Dermis microvascular lymphatic vessel endothelial cell (primary cell): ENCODE measurements at places on chromosomes 11 and 22.

DNA sequence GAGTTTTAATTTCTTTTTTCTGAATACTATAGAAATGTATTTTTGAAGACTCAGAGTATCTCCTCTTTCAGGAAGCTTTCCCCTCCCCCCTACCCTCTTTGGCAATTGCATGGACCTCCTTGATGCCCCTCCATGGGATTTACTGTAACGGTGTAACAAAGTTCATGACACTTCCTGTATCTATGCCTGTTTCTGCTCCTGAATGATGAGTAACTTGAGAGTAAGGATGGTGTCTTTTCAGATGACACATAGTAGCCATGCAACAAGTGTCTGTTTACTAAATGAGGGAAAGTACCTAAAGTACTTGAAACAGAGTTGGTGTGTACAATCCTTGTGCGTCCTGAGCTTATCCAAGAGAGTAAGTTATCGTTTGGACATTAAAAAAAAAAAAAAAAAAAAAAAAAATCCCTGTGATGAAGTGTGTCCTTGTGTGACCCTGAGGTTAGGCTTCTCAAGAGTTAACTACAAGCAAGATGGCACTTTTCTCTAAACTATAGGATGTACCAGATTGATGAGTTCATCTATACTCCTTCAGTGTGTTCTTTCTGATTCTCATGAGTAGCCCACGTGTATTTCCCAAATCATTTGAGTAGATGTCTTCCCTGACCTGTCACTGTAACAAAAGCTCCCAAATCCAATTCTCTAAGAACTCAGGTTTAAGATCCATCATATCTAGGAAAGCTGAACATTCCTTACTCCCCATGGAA is 7.4 kb downstream of the ETS1 start:
- peak; percentile 38 for DNase-seq

GRCh38 chr22:45709060-45709739 is 37.6 kb downstream of the ATXN10 start:
- peak; percentile 36 for DNase-seq

DNA sequence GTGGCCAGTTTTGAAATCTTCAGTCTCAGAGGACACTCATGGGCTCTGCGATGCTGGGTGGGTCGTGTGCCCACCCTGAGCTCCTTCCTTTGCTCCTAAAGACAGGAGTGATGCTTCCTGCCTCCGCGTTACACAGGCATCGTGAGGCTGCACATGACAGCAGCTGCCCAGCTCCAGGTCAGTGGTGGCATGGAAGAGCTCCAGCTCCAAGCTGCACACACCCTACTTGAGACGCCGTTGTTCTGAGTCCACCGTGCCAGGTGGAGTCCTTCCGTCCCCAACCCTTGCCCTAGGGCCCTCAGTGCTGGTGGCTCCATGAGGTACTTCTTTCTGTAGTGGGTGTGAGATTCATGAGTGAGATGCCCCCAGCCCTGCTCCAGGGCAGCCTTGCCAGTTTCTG is 794.1 kb downstream of the BRD1 start:
- no peak for DNase-seq

- no peak for DNase-seq
Observed at GRCh38 chr11:95506777-95507176, 275.8 kb upstream of the SESN3 start.

DNA sequence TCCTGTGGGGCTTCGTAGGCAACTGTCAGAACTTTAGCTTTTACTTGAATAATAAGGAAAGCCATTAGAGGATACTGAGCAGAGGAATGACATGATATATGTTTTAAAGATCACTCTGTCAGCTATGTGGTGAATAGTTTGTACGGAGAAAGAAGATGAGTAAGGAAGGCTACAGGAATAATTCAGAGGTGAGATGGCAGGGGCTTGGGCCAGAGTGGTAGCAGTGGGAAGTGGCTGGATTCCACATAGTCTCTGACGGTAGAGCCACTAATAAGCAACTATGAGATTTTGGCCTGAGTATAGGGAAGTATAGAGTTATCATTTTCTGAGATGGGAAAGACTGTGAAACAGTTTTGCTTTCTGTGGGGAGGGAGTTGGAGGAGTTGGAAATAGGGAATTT is 93.9 kb upstream of the MTMR2 start:
- no peak for DNase-seq

GRCh38 chr11:36751335-36751781 is 153.3 kb upstream of the RAG2 start:
- DNase-seq, result no peak

DNA sequence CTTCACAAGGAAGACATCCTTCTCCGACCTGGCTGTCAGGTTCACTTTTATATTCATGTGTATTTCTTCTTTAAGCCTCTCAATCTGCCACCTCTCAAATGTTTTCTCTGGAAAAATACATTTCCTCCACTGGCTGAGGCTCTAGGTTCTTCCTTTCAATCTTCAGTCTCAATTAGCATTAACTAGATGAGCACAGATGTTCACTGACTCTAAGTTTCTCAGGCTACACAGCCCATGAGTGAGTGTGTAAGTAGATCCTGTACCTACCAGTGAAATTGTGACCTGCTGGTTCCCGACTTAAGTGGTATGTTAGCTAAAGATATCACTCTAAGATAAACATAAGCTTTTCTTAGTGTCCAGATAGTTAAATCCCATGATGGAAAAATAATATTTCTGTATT is 206.9 kb downstream of the ADAMTS15 start:
- no peak for DNase-seq

GRCh38 chr11:84471501-84471900 is 1155.6 kb downstream of the DLG2 start:
- no peak for DNase-seq

DNA sequence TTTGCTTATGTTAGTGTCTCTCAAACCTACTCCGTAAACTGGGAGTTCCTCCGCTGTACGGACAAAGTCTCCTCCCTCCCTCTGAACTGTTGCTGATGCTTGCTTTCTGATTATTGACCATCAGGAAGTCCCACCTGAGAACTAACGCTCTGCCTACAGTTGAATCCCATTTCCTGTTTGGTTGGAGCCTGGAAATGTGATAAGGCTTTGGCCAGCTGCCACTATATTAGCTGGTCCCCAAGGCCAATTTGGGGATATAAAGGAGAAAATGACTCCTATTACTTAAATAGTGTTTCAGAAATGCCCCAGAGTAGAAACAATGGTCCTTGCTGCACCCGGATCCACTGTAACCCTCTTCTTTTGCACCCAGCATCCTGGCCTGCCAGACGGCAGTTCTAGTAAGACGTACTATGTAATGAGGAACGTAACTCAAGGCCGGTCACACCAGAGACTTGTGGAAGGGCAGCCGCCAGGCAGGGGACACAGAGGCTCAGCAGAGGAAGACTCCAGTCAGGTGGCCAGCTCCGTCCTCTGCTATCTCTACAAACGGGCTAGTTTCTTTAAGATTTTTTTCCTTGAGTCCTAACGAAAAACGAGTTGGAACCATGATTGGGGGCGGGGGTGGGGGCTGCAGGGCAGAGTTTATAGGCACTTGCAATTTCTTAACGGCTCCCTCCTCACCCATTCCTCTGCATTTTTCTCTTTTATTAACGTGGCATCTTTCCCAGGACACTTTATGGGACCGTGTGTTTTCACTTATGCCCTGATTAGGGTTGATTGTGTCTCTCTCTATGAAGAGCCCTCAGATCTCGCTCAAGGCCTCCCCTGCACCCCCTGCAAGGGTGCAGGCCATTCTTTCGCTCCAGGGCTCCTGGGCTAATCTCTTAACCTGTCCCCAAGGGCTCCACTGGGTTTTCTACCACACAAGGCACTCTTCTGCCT is 72.8 kb upstream of the CDON start:
- DNase-seq, result peak; percentile 23

- no peak for DNase-seq
Observed at GRCh38 chr11:95115597-95115996, 26.0 kb downstream of the ENDOD1 start.

DNA sequence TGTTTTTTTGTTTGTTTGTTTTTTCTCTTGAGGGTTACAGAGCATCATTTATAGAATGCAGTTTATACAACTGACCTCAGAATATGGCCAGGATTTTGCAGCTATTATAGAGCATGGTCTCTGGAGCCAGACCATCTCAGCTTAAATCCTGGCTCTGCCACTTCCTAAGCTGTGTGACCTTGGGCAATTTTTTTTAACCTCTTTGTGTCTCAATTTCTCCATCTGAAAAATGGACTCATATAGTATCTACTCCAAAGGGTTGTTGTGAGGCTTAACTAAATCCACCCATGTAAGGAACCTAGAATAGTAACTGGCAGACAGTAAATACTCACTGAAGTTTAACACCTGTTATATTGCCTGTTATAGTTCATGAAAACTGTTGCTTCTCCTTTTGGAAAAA is 8.3 kb upstream of the DGAT2 start:
- no peak for DNase-seq

DNA sequence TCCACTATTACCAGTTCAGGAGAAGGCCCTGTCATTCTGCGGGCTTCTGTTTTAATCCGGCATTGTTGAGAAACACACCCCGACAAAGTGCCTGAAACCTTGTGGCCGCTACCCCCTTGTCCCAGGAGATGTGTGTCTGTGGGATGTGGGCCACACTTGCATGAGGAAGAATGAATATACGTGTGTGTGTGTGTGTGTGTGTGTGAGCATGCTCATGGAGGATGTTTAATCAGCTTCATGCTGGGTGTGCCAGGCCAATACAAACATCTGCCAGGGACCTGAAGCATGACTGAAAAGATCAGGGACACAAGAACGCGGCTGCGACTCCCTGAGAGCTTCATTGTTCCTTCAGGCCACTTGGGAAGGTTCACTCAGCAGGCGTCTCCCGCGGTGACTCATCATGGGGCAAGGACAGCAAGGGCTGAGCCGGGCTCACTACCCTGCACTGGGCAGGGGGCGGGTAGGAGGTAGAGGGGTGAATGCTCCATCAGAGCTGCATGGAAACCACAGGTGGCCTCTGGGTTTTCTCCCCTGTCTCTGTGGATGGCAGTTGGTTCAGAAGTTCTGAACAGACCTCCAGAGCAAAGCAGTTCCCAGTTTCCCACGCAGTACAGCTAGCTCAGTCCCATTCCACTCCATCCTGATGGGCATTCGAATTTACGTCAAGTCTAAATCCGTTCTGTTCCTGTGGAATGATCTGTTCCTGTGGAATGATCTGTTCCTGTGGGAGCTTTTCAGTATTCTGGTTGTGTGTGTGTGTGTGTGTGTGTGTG is 7.0 kb upstream of the MALAT1 start:
- DNase-seq, result no peak

DNA sequence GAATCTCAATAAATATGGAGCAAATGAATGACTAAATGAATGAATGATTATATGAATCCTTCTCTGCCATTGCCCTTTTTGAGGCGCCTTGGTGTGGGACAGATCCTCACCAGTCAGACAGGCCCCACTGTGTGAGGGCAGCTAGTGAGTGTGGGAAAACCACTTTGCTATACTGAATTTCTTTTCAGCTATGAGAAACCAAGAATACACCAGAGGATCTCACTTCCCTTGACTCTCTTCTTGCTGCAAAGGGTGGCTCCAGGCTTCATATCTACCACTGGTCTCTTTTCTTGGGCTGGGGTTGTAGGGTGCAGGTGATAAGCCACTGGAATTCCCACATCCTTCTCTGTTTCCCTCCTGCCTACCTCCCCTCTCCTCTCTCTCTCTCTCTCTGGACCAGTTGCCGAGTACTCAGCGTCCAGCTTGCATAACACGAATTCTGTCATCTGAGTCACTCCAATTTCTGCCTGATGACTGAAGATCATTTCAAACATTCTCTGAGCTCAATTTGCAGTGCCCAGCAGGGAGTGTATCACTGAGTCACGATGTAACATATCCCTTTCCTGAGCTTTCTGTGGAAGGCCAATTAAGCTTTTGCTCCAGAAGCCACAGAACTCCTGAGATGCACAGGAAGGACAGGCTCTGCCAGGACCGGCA is 304.3 kb upstream of the NCAM1 start:
- DNase-seq, result no peak

DNA sequence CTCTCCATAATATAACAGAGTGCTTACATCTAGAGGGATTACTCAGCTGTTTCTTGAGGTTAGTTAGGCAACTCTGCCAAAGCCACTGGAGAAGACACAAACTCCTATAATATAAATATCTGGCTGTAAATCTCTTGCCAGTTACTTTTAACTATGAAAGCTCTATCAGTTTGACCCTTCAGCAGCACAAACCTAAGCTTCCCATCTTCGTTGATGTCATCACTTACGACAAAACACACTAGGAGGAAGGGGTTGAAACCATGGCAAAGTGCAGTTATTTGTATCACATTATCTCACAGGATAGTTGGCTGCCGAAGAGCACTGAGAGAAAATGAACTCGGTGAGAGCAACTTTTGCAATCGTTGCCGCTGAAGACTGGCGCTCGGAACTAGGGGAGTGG is 922.1 kb downstream of the OPCML start:
- DNase-seq, result no peak

DNA sequence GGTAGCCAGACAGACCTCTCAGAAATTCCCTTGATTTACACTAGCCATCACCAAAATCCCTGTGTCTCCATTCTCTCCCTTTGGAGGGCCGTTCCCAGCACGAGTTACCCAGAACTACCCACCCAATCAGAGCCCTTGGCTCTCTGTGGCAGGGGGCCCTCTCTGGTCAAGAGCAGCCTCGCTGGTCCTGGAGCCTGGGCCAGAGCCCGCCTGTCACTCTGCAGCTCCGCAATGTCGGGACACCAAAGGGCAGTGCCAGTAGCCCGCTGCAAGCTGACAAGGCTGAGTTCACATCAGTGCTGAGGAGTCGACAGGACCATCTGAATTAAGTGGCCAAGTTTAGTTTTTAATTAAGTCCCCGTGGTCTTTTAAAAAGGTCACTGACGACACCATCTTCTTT is 241.6 kb downstream of the ST3GAL4 start:
- DNase-seq, result no peak

DNA sequence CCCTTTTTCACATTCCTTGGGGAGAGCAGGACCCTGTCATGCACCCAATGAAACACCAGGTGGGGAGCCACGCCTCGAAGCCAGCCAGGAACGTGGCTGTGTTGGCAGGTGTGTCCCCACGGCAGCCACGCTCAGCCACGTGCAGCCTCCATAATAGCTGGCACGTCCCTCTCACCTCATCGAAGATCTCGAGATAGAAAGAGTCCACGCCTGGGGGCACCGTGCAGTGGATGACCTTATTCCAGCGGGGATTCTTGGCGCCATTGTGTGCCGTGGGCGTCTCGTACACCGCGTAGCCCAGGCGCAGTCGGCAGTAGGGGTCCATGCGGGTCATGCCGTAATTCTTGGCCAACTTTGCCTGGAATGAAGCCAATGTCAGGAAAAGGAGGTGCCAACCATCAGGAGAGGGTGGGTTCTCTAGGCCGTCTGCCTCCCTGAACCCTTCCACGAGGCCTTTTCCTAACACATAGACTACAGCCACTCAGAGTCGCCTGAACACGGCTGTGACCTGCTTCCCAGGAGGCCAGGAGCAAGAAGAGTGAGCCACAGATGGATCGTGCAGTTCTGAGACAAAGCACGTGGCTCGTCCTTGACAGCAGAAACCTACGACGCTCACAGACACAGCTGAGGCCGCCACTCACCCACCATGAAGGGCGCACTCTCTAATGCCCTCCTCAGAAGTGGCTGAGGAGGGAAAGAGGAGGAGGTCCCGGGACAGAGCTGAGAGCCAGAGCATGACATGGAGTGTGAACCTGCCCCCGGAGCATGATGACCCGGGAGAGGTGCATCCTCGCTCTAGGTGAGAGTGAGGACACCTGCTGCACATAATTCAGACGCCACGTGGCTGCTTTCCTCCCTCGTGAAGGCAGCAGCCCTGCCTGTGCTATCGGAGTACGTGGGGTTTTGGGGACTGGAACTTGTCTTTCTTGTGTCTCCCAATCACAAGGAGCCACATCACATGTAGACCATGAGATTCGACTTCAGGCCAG is 19.1 kb downstream of the TOLLIP start:
- DNase-seq, result no peak
